ENCODE measurements at places on chromosomes 12 and 14. TPM values are rescaled to one million over a fixed set of nuclear protein-coding genes. Genes with fewer than 3 reads are reported as not detected.

DNA sequence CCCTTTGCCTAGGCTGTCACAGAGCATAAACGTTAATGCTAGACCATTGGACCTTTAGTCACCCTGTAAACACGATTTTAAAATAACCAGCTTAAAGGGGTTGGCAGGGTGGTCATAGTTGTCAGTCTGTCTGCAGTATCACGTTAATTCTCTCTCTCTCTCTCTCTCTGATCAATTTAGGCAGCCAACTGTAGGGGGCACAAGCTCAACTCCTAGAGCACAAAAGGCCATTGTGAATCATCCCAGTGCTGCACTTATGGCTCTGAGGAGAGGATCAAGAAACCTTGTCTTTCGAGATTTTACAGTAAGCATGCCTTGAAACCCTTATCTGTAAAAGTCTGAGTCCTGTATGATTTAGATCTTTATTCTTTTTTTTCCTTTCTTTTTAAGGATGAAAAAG is 97.1 kb downstream of the SCAF11 start:
- DNase-seq = no peak

GRCh38 chr12:105508096-105508495 is 177.6 kb downstream of the C12orf75 start:
- no peak for DNase-seq

DNA sequence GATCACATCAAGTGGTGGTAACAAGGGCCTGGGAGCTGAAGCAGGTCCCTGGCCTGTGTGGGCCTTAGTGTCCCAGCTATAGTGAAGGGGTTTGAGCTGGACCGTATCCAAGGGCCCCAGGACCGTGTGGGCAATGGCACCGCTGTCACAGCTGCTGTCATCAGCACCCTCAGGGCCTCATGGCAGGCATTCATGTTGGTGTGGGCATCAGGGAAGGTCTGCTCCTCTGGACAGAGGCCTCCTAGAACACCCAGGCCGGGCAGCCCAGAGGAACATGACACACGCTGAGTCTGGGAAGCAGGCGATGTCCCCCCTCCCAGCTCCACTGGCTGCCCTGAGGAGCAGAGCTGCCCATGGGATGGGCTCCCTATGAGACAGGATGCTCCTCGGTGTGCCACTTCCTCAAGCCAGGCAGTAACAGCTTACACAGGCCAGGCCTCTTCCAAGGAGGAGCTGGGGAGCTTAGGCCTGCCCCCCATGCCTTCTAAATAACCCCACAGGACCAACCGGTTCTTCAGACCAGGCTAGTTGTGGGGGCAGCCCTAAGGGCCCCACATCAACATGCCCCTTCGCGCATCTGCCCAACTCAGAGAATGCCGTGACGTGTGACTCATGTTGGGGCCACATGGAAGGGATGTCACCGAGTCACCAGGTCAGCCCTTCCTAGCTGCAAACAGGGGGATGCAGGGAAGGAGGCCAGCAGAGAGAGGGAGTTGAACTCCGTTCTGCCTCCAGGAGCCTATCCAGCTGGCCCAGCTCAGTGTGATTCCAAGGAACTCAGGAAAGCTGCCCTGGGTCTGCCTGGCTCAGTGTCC is 80.4 kb downstream of the PITPNM2 start:
- no peak for DNase-seq

- no peak for DNase-seq
Observed at GRCh38 chr12:65121049-65121955, at the start of gene WIF1. WIF1 (minus strand) TSS chr12:65121305; CDS start chr12:65121191, 114 bp downstream.

DNA sequence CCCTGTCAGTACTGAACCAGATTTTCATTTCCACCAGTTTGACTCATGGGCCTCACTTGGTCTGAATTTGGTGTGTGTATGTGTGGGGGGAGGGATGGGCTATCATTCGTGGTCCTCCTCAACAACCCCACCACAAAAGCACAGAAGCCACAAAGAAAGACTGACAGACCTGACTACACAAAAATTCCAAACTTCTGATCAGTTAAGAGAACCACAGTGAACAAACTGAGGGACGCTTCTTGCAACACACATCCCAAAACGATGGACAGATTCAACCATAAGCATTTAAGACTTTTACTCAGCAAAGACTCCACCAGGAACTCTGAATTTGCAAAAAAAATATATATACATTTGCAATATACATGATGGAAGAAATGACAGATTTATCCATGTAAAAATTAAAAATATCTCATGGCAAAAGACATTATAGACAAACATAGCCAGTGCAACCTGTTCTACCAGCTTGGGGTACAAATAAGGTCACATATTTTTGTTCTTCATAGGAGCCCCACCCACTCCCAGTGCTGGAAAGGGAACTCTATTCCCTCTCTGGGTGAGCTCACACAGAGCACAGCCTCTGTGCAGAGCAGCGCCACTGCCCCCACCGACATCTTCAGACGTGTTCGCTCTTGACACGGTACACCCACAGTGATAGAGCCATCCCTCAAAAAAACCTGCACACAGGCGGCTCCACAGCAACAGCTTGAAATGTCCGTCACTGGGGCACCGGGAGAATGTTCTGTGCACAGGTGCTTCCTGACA is 49.7 kb downstream of the JAG2 start:
- peak; percentile 22 for DNase-seq

DNA sequence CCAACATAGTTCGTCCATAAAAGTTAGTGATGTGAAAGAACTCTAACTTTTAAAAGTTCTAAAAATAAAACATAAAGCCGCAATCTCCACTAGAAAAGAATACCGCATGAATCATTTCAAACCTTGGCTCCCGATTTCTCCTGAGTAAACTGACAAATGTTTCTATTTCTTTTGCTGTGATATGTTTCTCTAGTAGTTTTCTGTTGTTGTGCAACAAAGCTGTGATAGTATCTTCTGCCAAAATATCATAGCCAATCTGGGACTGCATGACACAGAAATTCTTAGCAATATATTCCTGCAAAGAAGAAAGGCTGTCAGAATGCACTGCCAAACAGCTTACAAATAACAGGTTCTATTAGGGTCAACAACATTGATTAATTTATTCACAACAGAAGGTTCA is 174.0 kb downstream of the ITPR2 start:
- DNase-seq = no peak

DNA sequence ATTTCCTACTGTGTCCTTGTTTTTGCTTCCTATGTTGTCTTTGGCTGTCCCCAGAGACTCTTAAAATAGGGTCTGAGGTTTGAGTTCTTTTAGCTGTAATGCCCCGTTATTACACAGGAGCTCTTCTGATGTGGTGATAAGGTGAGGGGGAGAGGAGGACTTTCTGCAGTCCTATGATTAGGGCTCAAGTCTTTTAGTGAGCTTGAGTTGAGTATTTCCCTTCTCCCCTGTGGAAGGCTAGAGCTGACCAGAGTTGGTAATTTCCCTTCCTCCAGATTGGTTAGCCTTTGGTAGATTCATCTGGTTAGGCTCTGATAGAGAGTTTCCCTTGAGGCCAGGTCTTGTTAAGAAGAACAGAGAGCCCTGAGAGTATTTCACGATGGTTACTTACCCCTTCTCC is 4.3 kb upstream of the HIF1A start:
- no peak for DNase-seq

DNA sequence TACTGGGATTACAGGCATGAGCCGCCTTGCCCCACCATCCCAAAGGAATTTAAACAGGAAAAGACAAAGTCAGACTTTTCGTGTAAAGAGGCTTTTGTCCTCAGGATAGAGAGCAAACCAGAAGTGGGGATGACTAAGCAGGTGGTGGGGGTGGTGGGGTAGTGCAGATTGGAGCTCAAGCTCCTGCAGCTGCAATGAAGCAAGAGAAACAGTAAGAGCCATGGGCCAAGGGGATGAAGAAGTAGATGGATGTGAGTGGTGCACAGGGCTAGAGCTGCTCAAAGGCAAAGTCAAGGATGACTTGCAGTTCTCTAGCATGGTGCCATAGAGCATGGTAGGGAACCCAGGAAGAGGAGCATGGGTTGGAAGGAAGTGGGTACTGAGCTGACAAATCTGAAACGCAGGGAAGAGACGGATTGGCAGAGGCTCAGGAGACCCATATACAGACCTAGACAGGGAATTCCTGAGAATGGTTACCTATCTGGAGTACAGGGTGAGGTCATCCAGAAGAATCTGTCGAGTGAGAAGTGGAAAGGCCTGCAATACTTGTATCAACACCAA is 11.4 kb upstream of the RNF34 start:
- no peak for DNase-seq

DNA sequence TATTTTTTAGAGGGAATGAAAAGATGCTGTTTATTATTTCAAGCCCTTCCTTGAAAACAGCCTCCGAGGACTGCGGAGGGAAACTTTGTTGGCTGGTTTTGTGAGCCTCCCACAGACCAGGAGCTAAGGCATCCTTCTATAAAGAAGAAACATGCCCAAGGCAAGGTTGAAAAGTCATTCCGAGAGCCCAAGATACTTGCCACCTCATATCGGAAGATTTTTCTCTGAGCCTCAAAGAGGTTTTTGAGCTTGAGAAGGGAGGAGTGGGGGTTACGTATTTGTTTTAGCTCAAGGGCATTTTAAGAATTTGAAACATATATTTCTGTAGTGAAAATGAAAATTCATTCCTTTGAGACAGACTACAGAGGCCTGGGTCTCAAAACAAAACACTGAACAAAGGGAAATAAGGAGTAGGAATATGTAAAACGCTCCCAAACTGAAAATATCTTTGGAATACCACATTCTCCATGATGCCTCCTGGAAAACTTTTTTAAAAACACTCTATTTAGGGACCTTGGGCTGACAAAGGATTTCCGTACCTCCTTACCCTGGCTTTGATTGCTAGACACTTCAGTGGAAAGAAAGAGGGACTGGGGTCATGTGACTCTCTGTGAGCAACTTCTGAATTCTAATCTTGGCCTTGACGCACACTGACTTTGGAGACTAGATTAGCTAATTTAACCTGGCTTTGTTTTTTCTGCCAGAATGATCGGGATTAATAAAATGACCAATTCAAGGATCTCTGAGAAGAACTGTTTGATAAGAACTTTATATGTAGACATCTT is 180.9 kb downstream of the SRGAP1 start:
- DNase-seq = no peak

DNA sequence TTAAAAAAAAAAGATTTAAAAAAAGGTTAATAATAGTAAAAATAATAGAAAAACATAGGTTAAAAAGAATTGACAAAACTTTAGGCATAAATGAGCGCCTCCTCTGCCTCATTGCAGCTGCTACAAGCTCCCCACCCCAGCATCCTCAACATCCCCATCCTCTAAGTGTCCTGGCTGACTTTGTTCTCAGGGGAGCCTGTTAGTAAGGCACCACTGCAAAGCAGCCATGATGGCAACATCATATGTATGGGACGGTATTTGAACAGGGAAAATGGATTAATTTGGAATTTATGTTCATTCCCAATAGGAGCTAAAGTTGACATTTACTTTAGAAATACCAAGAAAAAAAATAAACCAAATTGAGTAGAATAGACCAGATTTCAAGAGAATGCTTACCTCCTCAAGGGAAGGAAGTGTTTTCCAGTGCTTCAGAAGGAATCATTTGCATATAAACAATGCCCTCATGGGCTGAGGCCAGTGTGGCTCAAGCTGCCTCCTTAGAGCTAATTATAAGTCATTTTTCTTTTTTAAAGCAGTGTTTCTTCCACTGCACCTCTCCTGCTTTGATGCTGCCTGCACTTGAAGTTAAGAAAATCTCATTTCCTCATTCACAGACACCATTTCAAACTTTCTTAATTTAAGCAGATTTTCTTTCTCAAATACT is 59.6 kb downstream of the DACT1 start:
- DNase-seq = no peak

GRCh38 chr14:62889364-62889763 is 155.9 kb downstream of the KCNH5 start:
- DNase-seq = no peak

- no peak for DNase-seq
Observed at GRCh38 chr12:65740506-65740872, 83.8 kb upstream of the HMGA2 start.

DNA sequence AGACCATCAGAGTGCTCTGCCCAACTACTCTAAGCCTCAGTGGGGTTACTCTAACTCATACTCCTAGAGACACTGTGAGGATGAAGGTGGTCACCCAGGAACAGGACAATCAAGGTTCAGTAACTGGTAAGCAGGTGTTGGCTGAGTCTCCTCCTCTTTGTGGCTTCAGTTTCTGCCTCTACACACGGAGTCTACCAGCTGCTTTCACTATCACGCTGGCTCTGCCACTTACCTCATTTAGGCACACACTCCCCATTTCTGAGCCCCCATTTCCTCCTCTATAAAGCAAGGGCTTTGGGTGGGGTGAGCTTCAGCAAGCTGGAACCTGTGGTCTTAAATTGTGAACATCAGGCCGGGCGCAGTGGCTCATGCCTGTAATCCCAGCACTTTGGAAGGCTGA is 7.3 kb upstream of the TCHP start:
- no peak for DNase-seq

DNA sequence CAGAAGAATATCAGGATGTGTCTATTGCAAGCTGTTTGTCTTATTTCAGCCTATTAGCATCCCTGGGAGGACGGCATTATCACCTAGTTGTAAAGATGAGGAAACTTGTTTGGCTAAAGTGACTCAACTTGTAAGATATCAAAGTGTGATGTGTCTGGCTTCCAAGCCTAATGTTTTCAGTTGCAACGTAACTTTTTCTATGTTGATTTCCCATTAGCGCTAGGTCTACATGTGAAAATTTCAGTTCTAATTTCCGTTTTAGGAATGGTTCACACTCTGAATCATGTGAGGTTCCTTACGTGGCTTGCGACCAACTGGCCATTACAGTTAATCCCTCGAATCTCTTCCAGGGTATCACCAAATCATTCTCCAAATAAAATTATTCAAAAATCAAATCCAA is 58.0 kb downstream of the LLPH start:
- no peak for DNase-seq

- no peak for DNase-seq
Observed at GRCh38 chr14:33642080-33642479, 308.8 kb downstream of the EGLN3 start.

- DNase-seq = no peak
Observed at GRCh38 chr14:93331728-93332396, 974 bp downstream of the BTBD7 start.

DNA sequence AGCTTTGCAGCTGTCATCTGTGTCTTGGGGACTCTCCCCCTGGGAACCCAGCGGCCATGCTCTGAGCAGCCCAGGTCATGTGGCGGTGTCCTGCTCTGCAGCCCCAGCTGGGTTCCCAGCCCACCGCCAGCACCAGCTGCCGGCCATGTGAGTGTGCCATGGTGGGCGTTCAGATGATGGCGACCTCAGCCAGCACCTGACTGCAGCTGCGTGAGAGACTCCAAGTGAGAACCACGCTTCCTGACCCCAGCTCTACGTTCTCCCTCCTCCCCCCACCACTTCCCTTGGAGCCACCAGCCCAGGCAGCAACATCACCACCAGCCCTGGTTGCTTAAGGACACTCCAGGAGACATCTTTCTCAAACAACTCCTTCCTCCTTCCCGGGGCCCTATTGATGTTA is 68.8 kb downstream of the SLC24A4 start:
- no peak for DNase-seq

GRCh38 chr12:24360461-24360860 is 411.0 kb upstream of the SOX5 start:
- no peak for DNase-seq

TMTC2 gene
- 2.7 TPM for total RNA-seq

KRT2 gene
- total RNA-seq = not detected

GNPNAT1 gene
- 35.9 TPM for total RNA-seq

DHRS1 gene
- 15.6 TPM for total RNA-seq

TOMM20L gene
- 1.2 TPM for total RNA-seq

FGF23 gene
- total RNA-seq = not detected

SERPINA1 gene
- total RNA-seq = 150 TPM

EML1 gene
- 7.2 TPM for total RNA-seq

LTB4R gene
- 7.3 TPM for total RNA-seq

SIRT4 gene
- 3.6 TPM for total RNA-seq

RERG gene
- not detected for total RNA-seq

All from Caco-2 (cell line).